ENCODE measurements at places on chromosomes 2 and 18.
A peak's percentile ranks its signal among the peaks of the same experiment; 100 is the strongest.

DNA sequence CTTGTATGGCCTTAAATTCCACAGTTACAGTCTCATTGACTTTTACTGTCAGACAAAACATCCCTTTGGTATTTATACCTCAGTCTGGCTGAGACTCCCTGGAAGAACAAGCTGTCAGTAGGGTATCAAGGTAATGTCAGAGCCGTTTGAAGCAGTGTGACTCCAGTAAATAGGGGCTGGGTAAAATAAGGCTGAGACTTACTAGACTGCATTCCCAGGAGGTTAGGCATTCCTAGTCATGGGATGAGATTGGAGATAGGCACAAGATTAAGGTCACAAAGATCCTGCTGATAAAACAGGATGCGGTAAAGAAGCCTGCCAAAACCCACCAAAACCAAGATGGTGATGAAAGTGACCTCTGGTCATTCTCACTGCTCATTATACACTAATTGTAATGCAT, 219.5 kb upstream of the SKOR2 start:
- no peak for DNase-seq

GRCh38 chr2:110790907-110791306, 58.5 kb downstream of the ACOXL start:
- DNase-seq: no peak

DNA sequence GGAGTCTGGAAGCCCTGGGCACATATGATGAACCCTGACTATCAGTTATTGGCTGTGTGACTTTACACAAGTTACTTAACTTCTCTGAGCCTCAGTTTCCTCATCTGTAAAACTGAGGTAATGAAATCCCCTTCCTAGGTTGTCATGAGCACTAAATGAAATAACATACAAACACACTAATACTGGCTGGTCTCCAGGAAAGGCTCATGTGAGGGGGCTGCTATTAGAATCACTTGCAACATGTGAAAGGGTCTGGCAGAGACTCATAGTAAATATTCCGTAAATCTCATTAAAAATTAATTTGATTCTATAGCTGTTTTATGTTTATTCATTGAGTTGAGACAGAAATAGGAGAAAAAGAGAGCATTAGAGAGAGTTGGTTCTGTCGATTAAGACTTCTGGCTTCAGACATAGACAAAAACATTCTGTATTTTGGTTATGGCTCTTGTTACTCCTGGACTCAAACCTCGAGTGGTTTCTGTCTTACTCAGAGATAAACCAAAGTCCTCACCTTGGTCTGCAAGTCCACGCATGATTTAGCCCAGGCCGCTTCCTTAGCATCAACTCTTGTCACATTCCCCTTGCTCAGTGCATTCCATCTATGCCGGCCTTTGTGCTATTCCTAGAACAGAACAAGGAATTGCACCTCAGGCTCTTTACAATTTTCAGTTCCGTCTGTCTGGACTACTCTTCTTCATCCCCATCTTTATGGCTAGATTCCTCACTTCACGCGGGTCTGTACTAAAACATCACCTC, 139.1 kb downstream of the NXPH2 start:
- DNase-seq: no peak

DNA sequence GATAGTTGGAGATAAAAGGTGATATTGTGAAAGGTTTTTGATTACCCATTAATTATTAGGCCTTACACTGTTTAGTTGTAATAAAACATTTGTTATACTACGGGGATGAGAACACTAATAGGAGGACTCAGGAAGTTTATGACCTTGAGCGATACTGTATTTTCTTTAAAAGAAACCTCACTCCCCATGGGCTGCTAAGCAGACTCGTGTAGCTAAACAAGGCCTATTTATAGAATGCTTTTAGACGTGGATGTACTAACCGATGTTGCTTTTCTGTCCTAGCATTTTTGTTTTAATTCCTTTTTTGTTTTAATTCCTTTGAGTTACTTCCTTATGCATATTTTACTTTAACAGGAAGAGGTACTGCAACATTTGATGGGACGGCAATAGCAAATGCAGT, 22.9 kb downstream of the MSH6 start:
- DNase-seq: no peak

GRCh38 chr2:190197143-190197720, 122.4 kb downstream of the HIBCH start:
- DNase-seq: peak; percentile 20

DNA sequence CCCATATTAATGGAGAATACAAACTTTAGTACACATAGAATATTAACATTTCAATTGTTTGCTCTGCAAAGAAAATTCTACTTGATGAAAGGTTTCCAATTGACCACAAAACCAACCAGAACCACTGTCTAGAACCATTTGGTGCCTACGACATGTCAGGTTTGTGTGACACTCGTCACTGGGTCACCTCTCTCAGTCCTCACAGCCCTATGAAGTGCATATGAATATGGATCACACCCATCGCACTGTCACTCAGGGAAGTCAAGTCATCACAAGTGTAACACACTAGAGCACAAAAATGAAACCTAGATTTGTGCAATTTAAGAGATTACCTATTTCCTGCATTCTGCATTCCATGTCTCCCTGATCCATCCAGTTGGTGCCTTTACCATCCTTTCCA, 43.7 kb downstream of the PTPN2 start:
- DNase-seq: no peak

DNA sequence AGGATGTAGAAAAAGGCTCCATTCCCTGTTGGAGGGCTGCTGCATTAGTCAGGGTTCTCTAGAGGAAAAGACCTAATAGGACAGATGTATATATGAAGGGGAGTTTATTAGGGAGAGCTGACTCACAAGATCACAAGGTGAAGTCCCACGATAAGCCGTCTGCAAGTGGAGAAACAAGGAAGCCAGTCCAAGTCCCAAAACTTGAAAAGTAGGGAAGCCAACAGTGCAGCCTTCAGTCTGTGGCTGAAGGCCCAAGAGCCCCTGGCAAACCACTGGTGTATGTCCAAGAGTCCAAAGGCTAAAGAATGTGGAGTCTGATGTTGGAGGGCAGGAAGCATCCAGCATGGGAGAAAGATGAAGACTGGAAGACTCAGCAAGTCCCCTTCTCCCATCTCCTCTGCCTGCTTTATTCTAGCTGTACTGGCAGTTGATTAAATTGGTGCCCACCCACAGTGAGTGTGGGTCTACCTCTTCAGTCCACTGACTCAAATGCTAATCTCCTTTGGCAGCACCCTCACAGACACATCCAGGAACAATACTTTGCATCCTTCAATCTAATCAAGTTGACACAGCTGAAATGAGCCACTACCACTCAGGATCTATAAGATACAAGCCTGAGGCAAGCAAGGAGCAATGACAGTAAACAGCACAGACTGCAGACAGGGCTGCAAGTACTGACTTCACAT, 30.0 kb upstream of the ATG16L1 start:
- no peak for DNase-seq

DNA sequence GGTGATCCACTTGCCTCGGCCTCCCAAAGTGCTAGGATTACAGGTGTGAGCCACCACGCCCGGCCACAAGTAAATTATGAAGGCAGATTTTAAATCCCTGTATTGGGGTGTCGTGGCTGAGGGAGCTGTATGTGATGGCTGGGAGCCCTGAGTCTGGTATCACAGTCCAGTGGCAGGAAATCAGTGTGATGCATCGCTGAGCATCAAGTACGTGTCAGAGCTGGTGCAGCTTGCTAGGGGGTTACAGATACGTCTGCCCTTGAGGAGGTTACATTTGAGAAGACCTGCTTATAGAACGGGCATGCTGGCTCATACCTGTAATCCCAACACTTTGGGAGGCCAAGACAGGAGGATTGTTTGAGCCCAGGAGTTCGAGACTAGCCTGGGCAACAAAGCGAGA, 4.3 kb downstream of the ENOSF1 start:
- DNase-seq: no peak

DNA sequence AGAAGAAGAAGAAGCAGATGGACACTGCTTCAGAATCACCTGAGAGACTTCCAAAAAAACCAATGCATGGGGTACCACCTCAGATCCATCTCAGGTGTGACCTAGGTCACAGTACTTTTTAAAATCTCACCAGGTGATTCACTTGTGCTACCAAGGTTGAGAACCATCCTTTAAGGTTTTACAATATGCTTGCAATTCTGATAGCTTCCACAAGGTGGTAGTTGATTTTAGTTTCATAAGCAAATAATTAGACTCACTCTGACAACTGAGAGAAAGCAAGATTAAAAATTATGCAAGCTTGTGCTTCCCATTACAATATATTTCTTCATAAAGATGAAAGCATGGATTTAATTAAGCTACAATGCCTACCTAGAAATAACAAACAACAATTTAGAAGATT, 355.1 kb downstream of the EN1 start:
- DNase-seq: peak; percentile 29

- peak; percentile 48 for DNase-seq
These were observed 4.7 kb downstream of the EEF1B2 start for GRCh38 chr2:206164261-206164862.

DNA sequence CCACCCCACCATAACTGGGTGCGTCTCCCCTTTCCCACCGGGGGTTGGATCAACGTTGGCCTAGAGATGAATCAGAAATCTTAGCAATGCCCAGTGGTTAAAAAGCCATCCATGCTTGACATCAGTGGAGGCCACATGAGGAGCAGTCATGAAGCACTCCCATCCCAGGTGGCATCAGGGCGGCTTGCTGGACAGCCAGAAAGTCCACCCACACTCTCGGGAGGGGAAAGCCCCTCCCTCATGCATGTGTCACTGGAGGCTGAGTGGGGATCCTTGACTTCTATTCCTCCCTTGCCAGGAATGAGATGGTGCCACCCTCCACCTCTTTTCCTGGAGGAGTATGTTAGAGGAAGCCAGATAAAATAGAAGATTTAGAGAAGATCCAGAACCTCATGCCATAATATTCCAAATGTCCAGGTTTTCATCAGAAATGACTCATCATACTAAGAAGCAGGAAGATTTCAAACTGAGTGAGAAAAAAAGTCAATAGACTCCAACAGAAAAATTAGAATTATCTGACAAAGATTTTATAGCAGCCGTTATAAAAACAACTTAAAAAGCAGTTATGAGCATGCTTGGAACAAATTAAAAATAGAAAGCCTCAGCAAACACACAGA, 507.1 kb upstream of the ID2 start:
- no peak for DNase-seq

DNA sequence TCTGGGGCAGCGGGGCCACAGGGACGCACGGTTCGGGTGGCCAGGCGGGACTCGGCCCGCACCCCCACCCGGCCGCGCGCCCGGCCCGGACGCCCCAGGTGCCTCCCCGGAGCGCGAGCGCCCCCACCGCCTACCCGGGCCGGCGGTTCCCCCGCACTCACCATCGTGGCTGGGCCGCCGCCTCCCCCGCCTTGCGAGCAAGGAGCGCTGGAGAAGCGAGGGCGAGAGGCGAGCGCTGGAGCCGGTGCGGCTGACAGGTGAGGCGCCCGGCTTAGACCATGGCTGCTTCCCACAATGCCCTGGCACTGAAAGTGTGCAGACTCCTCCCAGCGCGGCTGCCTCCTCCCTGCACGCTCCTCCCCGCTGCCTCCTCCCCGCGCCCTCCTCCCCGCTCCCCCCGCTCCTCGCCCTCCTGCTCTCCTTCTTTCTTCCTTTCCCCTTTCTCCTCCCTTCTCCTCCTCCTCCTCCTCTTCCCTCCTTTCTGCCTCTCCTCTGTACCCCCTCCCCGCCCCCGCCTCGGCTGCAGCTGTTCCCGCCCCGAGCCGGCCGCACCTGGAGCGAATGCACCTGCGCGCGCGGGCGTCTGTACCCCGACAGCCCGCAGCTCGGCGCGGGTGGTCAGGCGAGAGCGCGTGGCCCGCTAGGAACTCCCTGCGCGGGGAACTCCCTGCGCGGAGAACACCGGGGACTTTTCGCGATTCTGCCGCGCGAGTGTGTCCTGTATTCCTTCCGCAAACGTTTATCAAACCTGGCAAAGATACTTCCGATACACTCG, at the start of gene AP1S3:
Gene AP1S3, minus strand, starts transcription at position 296 of the 775 bp plus-strand sequence. Its CDS starts 132 bp downstream, at position 164.
- DNase-seq: peak; percentile 44
